ENCODE measurements at places on chromosomes 1 and 21.
A peak's percentile ranks its signal among the peaks of the same experiment; 100 is the strongest.

DNA sequence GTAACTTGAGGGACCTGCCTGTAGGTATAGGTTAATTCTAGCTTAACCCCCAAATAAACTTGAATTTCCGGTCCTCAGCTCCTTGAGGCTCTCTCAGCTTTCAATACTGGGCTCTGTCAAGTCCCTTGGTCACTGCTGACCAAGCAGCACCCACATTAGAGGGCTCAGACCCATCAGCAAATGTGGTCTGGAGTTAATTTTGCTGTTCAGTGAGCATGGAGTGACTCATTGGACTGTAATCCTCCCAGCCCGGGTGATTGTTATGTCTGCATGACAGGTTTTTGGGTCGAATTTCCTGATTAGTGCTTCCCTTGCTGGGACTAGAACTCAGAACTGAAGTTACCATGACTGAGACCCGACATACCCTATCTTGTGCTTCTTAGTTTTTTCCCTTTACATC is 130.6 kb downstream of the URB2 start:
- DNase-seq, result no peak

DNA sequence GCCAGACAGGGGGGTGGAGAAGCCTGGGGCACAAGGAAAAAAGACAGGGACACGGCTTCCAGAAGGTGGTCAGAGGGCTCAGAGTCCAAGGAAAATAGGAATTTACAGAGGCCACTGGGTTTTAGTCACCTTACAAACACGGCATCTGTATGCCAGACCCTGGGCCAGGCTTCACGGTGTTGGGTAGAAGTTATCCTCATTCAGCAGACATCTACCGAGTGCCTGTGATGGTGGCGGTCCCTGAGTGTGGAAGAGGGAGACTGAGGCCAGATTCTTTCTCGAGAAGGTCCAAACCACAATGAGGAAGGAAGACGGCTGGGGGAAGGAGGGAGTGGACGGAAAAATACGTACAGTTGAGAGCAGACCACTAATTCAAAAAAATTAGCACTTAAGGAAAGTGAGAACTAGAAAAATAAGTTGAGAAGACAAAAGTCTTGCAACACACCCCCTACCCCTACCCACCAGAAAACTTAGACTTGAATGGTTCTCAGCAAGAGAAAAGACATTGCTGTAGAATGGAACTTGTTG is 864 bp upstream of the BTG2 start:
- DNase-seq, result no peak

GRCh38 chr1:208085655-208086515 is 158.3 kb downstream of the PLXNA2 start:
- no peak for DNase-seq

DNA sequence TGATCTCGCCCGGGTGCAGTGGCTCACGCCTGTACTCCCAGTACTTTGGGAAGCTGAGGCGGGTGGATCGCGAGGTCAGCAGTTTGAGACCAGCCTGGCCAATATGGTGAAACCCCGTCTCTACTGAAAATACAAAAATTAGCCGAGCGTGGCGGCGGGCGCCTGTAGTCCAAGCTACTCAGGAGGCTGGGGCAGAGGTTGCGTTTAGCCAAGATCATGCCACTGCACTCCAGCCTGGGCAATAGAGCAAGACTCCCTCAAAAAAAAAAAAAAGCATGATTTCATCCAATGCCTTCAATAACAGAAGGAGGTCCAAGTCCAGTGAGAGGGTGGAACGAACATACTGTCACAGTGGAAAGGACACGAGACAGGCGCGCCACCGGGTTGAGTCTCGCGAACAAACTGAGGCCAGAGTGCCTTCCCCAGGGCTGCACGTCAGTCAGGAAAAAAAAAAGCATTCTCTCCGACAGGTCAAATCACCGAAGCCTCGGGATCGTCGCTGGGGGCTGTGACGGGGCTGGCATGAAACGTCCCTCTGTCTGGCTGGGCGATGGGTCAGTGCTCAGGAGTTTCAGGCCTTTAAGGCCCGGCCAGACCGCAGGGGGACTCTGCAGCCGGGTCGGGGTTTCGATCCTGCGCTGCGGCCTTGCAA is 8.4 kb upstream of the CROCC start:
- no peak for DNase-seq

DNA sequence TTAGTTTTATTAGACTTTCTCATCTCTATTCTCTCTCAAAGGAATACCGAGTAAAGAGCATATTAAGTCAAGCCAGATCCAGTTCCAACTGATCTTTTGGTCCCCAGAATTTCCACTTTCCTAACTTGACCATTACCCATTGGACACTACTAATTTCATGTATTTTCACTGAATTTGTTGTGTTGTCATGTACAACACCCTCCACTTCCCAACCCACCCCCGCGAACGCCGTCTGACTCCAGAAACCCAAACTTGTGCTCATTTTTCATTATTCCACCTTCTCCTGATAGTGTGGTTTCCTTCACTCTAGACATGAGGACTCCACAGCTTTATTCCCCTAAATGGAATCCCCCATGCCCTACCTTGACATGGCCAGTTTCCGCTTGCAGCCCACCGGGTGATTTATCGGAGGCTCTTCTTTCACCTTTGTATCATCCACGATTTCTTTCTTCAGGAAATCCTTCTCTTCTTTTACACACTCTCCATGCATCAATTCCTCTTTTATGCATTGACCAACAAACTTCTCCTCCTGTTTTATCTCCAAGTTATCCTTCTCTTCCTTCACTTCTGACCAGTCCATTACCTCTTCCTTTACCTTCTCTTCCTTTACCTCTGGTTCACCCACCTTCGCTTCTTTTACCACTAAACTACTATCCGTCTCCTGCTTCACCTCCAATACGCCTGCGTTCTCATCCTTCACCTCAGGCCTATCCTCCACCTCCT is 805 bp downstream of the ZNHIT6 start:
- no peak for DNase-seq

DNA sequence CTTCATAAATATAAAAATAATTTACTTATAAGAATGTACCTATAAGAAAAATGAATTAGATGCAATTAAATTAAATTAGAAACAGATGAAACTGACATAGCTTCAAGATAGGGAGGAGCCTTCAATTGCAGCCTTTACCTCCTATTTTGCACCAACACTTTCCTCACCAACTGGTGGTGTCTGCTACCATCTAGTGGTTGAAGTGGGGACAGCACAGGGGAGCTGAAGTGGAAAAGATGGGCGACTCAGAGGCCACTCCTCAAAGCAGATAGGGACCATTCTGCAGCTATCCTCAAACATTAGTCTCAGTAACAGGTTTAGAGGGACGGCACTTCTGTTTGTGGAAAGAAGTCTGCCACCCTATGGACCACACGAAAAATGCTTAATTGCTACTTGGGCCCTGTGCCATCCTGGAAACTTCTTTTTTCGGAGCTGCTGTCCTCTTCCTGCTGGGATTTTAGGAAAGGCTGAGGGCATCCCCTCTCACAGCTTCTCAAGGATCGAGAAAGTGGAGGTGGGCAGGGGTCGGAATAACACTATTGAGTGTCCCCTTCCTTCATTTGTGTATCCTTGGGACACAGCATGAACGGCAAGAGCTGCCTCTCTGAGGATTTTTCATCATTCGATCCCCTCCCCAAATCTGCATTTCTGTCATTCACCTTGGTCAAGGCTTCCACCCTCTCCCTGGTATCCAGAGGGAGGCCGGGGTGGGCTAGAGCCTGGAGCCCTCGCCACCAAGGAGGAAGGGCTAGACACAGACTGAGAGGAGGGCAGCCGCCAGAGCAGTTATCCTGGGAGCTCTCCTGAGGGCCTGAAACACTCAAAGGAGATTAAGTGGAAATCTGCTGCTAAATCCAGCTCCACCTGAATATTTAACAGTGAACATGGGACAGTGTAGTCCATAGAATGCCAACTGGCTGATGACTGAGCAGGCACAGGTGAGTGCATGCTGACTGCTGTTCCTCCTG is 9.6 kb downstream of the PROK1 start:
- DNase-seq, result peak; percentile 82

DNA sequence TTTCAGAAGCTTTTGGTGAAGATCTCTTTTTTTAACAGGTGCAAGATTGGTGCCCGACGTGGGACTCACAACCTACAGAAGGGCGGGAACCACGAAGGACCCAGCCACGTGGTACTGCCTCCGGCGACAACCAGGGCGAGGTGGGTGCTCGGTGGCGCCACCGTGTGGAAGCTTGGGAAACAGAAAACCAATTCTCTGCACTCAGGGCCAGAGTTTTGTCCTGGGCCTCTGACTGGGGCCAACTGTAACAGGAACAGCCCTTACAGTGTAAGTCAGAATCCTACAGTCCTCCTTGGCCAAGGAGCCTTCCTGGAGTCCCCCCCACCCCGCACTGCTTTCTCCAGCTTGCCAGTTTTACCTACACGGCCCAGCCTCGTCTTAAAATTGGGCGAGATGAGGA is 11.6 kb upstream of the S100A7A start:
- DNase-seq, result peak; percentile 13

GRCh38 chr1:28456078-28456477 is 49.8 kb upstream of the RCC1 start:
- DNase-seq, result no peak

GRCh38 chr1:160997323-160998038 is 23.5 kb downstream of the F11R start:
- peak; percentile 45 for DNase-seq

DNA sequence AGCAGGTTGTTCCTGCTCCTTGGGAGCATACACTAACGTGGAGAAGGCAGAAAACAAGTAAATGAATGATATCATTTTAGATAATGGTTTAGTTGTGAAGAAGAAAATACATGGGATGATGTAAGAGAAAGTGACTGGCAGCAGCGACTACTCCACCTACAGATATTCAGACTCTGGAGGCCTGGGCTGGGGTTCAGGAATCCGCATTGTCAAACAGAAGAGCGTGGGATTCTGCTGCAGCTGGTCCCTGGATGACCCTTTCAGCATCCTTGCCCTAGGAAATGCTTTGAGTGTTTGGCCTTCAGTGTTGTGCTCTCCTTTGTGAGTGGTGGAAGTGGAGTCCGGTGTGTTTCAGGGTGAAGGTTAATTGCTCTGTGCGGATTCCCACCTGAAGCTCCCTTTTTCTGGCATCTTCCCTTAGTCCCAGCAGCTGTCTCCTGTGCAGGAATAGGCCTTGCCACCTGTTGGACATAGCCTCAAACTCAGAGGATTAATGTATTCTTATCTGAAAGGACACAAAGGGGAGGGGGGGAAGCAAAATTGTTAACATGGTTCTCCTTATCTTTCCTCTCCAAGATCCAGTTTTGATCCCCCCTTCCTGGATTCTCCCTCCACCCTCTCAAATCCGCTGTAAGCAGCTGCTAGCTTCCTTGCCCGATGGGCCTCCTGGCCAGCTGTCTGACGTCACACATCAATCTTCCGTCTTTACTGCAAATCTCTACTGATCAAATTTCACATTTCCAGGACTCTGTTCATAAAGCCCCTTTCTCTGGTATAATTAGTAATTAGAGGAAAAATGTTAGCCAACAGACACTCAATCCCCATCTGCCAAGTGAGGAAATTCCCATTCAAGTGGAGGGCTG is 68.3 kb upstream of the SPAG17 start:
- DNase-seq, result peak; percentile 73

DNA sequence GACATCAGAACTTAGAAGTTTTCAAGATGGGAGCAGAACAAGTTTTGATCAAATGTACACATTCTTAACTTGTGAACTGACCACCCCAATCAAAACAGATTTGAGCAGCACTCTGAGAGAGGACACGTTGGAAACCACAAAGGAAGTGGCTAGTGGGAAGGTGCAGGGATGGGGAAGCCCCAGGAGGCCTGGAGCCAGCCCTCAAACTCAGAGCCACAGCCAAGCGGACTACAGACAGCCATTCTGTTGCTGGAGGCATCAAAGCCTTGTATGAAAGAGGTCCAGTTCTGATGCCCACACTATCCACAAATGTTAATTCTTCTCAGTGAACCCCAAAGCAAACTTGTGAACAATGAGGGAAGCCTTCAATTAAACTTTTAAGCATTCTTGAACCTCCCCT is 143.6 kb upstream of the RAB4A start:
- DNase-seq, result no peak

GRCh38 chr1:3195966-3196515 is 127.0 kb downstream of the PRDM16 start:
- DNase-seq, result no peak

GRCh38 chr1:79549201-79549600 is 542.7 kb upstream of the ADGRL4 start:
- no peak for DNase-seq

DNA sequence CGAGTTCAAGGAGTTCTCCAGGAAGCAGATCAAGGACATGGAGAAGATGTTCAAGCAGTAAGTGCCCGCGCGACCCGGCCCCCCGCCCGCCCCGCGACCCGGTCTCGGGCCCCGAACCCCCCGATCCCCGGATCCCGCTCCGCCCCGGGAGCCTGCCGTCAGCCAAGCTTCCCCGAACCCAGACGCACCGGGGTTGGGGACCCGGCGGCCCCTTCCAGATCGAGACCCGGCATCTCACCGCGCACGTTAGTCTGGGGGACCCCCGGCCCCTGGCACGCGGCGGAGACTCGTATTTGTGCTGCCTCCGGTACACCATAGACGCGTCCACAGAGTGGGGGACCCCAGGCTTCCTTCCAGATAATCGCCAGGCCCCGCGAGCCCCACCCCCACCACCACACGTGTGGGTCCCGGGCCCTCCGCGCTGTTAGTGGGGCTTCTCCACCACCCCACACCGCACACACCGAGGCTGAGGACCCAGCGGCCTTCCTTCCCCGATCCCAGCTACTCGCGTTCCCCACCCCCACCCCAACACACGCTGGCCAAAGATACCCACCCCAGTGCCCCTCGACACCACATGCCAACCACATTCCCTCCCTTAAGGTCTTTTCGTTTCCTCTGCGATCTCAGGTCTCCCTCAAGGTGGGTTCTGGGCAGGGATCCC is 665 bp downstream of the EFHD2 start:
- no peak for DNase-seq

DNA sequence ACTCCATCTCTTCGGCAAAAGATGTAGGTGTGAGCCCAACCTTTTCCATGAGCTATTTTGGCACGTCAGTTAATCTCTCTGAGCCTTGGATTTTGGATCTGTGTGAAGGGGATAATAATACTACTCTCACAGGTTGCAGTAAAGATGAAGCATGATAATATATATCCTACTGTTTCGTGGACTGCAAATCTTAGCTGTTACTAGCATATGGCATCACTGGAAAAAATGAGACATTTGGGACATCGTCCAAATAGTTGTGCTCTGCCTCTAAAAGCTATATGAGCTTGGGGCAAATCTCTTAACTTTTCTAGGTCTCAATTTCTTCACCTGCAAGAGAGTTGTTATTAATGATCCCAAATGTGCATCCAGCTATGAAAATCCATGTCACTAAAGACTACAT is 147.4 kb upstream of the ZRANB2 start:
- DNase-seq, result no peak

- DNase-seq, result no peak
Measured at GRCh38 chr1:58406301-58407071, 140.0 kb downstream of the OMA1 start.

DNA sequence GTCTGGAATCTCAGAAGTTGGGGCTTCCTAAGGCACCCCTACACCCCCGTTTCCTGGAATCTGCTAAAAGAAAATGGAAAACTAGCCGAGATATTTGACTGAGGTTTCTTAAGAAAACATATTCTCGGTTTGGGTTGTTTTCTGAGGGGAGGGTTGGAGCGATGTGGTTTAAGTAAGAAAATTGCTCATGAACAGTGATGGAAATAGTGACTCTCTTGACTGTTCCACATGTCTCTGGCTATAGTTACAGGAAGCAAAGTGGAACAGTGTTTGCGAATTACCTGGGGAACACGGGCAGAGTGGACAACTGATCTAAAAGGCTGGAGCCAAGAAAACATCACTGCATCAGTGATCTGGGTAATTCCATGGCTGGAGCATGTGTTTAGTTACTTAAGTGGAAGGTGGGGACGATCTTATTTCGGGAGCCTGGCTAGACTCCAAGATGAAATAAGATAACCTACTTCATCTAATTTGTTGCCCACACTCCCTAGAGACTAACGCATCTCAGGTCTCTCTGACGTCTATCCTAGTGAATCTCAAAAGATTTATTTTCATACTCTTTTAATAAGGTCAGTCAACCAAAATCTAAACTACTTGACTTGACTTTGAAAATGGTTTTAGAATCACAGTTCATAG is 92.4 kb downstream of the KCNJ15 start:
- peak; percentile 75 for DNase-seq
